ENCODE measurements at places on chromosomes 1 and 21. TPM values are rescaled to one million over a fixed set of nuclear protein-coding genes. Genes with fewer than 3 reads are reported as not detected.

DNA sequence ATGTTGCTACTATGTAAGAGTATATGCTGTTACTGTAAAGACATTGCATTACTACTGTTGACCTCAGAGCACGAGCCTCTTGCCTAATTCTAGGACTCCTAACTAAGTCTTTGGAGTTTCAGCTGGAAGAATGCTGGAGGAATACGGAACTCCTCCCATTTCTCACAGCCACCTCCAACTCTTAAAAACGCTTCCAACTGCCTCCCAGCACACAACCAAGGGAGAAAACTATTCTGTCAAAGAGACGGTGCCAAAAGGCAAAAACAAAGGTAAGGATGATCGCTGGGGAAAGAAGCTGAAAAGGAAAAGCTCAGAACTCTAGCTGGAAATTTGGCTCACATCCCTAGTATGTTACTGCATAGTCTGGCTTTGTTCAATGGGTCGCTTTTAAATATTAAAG is at the start of gene FMO2:
Gene FMO2 (plus strand): TSS at position 210 of the 400 bp plus-strand sequence. CDS start 414 bp downstream, outside the sequence.
- DNase-seq: no peak

GRCh38 chr1:74005533-74005932 is 192.4 kb downstream of the LRRIQ3 start:
- no peak for DNase-seq

- no peak for DNase-seq
Observed at GRCh38 chr21:43637530-43638158, 21.6 kb downstream of the HSF2BP start.

DNA sequence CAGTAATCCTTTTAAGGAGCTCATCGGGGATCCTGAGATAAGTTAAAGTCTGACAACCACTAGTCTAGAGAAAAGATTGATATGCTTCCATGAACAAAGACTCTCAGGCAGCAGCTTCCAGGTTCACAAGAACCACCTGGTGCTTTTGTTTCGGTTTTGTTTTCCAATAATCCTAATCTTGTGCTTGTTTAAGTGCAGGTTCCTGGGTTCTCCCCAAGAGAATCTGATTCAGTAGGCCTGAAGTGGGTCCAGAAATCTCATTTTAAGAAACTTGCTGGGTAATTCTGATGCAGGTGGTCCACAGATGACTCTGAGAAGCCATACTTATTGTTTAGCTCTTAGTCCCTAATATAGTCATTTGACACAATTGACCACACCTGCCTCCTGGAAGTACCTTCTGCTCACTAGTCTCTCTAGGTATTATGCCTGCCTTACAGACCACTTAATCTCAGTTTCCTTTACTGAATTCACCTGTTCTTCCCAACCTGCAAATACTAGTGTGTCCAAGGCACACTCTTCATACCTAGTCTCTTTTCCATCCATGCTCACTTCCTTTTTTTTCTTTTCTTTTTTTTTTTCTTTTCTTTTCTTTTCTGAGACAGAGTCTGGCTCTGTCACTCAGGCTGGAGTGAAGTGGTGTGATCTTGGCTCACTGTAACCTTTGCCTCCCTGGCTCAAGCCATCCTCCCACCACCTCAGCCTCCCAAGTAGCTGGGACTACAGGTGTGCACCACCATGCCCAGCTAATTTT is 20.5 kb upstream of the FRRS1 start:
- no peak for DNase-seq

GRCh38 chr1:110308247-110308646 is 30.9 kb upstream of the RBM15 start:
- DNase-seq: no peak

DNA sequence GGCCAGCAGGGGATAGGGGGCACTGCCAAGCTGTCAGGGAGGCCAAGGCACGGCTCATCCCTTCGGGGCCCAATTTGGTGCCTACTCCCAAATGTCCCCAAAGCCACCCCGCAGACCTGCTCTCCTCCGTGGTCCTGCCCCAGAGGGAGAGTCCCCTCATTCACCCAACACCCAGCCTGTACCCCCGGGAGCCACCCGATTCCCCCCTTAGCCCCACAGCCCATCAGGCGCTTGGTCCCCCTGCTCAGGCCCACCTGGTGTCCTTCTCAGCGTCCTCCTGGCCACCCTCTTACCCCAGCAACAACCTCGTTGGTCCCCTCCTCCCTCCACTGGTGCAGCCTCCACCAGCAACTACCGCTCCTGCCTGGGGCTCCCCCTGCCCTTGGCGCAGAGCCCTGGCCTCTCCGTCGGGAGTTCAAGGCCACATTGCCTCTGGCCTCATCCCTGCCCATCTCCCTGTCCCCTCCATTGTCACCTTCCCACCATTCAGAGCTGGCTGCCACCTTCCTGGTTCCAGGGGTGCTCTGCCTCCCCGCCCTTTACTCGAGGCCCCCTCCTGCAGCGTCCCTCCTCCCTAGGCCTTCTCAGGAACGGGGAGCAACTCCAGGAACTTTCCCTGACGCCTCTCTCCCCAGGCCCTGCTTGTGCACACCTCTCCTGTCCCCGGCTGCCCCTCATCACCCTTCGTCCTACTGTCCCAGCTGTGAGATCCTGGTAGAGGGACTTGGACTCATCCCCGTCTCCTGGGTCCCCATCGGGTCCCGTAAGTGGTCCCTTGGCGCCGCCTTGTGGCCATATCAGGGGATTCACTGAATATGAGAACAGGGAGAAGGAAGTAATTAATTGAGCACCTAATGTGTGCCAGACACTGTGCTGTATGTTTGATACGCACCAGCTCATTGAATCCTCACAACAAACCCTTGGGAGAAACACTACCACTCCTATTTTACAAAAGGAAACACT is 73.9 kb downstream of the RAP1GAP start:
- peak; percentile 35 for DNase-seq

DNA sequence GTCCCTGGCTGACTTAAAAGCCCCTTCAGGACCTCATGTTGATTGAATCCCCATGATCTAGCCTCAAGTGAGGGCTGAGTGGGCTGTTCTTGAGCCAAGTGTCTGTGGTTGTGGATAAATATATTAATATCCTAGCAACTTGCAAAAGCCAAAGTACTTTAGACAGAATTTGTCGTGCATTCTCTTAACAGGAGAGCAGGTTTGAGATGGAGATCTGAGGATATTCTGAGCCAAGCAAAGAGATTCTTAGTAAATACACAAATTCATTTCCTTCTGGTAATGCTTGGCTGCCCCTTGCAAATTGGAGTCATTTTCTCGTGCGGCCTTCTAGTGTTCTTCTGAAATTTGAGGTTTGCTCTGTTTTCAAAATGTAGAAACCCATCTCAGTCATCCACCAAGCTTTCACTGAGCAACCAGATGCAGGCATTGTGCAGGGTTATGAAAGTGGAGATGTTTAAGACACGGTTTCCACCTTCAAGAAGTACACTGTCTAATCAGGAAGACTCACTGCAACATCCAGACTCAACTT is 242.1 kb upstream of the JUN start:
- no peak for DNase-seq

DNA sequence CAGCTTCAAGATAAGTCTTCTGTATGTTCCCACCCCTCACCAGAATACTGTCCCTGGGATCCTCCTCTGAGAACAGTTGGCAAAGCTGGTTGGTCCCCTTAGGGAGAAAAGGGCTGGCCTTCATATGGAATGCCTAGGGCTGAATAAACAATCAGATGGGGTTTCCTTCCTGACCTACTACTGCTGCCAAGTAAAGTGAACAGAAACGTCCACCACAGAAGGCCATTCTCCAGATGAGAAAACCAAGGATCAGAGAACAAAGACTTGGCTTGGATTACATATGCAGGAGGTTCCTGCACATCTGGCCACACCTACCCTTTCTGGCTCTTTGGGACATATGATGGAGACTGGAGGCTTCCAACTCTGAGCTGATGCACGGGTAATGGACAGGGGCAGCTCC is 194.5 kb downstream of the HIVEP3 start:
- DNase-seq: no peak

DNA sequence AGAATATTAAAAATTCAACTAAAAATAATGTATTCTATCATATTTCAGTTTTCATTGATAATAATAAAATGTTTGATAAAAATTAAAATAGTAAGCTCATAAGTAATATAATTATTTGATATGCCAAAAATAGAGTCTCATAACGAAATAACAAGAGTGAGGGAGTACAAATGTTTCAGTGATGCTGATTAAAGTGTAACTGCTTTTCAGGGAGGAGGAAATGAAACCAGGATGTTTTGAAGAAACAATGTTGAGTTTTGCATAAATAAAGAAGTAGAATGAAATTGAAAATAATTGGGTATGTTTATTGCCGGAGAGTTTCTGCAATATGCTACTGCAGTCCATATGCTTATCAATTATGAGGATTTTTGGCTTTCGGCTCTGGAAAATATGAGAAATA is 1159.8 kb upstream of the ADGRL2 start:
- no peak for DNase-seq

GRCh38 chr1:47651311-47652089 is 213.7 kb downstream of the FOXD2 start:
- DNase-seq: peak; percentile 85

DNA sequence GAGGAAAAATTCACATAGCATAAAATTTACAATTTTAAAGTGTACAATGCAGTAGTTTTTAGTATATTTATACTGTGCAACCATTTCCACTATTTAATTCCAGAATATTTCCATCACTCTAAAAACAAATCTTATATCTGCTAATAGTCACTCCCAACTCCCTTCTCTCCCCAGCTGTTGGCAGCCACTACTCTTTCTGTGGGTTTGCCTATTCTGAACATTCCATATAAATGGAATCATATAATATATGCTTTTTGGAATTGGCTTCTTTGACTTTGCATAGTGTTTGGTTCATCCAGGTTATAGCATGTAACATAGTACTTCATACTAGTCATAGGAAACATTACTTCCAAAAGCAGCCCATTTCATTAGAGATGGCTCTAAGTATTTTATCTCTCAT is 25.0 kb upstream of the TMEM39B start:
- no peak for DNase-seq

GRCh38 chr21:31204801-31205200 is 139.3 kb downstream of the TIAM1 start:
- DNase-seq: no peak

- DNase-seq: no peak
Observed at GRCh38 chr1:115179397-115180079, 90.2 kb upstream of the TSPAN2 start.

GRCh38 chr1:198330982-198331615 is 174.3 kb downstream of the NEK7 start:
- DNase-seq: no peak

- DNase-seq: no peak
Observed at GRCh38 chr21:42988236-42988965, 14.0 kb downstream of the PKNOX1 start.

- DNase-seq: no peak
Observed at GRCh38 chr1:32246888-32247273, at the start of gene FAM167B. FAM167B (plus strand) TSS chr1:32247222; CDS start chr1:32247422, 200 bp downstream.

GRCh38 chr1:31207046-31207445 is 32.6 kb downstream of the NKAIN1 start:
- no peak for DNase-seq

- no peak for DNase-seq
Observed at GRCh38 chr1:32138965-32139364, 31.1 kb downstream of the KPNA6 start.

DNA sequence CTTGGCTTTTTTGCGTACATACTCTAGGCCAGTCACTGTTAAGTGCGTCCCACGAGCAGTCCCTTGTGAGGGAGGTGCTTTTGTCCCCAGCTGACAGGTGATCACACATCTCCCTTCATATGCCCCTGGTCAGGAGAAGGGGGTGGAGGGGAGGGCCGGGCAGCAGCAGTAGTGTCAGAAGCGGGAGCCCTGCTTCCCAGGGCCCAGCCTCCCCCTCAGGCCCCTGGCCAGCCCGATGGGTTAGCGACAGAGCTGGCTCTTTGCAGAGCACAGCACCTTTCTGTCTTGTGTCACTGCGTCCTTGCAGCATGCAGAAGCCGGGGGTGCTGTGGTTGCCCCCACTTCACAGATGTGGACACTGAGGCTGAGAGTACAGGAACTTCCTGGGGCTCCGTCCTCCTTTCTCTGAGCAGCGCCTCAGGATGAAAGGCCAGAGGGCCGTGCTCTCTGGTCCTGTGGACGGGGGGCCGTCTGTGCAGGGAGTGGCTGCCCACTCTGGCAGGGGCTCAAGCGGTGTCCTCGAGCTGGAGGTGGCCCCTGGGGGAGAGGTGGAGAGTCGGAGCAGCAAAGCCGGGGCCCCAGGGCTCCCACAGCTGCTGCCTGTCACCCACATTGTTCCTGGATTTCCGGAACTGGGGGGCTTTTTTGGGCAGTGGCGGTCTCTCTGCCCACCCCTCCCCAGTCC is 5.9 kb downstream of the TMEM201 start:
- no peak for DNase-seq

DNA sequence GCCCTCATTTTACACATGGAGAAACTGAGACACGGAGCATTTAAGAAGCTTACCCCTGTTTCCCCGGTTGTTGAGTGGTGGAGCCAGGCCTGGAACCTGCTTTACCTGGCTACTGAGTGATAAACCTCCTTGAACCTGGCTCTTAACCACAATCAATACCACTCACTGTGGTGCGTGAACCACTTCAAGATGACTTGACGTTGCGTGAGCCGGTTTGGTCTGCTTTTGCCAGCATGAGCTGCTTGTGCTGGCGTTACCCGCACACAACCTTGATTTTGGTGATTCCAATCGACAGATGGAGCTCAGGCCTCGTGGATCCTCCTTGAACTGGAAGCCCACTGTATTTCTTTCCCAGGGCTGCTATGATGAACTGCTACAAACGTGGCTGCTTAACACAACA is 6.1 kb upstream of the TINAGL1 start:
- peak; percentile 16 for DNase-seq

- DNase-seq: no peak
Observed at GRCh38 chr1:42209526-42210251, 45.1 kb upstream of the GUCA2A start.

DNA sequence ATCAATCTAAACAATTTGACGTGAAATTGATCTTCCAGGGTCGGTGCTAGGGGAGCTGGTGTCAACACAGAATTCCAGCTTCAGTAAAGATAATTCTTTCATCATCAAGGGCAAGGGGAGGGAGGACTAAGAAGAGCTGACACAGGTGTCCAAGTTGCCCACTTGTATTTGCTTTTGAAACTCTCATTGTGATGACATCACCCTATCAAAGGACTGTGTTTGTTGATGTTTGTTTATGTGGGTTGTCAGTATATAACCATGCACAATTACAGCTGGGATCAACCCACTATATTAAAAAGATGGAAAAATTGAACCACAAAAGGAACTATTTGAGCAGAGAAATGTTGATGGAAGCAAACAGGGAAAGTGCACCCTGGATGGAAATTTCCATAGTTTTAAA is 48.8 kb downstream of the ZC3H11B start:
- DNase-seq: no peak

GRCh38 chr1:27592931-27593677 is 10.8 kb downstream of the AHDC1 start:
- no peak for DNase-seq

TOE1 gene
- 13.5 TPM for total RNA-seq

ELF3 gene
- total RNA-seq: 497 TPM

PPFIA4 gene
- total RNA-seq: 0.54 TPM

PTPRF gene
- total RNA-seq: 613 TPM

ADGRB2 gene
- 39.1 TPM for total RNA-seq

DENND1B gene
- total RNA-seq: 46.2 TPM

BMP8B gene
- total RNA-seq: 1.7 TPM

F13B gene
- total RNA-seq: not detected

ZFP69B gene
- total RNA-seq: 0.88 TPM

SPOCD1 gene
- total RNA-seq: 3.3 TPM

SH2D5 gene
- not detected for total RNA-seq
